ENCODE measurements at places on chromosomes 2 and 18. TPM values are rescaled to one million over a fixed set of nuclear protein-coding genes. Genes with fewer than 3 reads are reported as not detected.

DNA sequence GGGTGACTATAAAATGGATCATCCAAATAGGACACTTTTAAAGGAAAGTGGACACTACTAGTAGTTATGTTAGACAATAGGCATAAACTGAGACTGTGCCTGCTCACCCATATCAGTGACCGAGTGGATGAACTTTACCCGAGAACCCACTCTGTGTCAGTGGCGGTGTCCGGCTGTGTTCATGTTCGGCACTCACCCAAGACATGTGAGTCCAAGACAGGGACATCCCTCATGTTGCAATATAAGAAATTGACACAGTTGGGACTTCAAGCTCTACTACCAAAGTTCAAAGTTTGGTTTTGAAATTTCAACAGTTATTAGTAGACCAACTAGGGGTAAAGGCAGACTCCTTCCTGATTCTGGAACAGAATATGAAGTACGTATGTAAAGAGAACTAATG lies 326.3 kb upstream of the TNP1 start:
- DNase-seq = no peak

Gene PAX8
- total RNA-seq = not detected

Gene CXCR1
- not detected for total RNA-seq

DNA sequence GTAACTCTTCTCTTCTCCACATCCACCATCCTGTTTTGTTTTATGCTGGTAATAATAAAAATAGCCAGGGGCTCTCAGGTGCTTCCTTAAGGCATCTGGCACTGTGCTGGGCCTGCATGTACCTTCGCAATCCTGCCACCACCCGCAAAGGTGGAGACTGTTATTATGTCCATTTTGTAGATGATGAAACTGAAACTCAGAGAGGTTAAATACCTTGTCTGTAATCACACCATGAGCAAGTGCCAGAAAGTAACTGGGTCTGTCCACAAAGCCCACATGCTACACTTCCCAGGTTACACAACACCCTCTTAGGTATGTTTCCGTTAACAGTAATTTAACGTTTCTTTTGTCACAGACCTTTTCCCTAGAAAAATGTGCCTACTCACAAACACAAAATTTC lies 27.0 kb downstream of the NRP2 start:
- no peak for DNase-seq

- no peak for DNase-seq
Observed at GRCh38 chr2:54634021-54634420, 89.4 kb upstream of the EML6 start.

GRCh38 chr2:60649721-60650120 lies 96.3 kb upstream of the BCL11A start:
- DNase-seq = no peak

Gene IL36B
- total RNA-seq = not detected

- DNase-seq = no peak
Observed at GRCh38 chr18:74529378-74529777, 4.9 kb upstream of the CNDP1 start.

Gene FLACC1
- total RNA-seq = 3.7 TPM

GRCh38 chr2:160417745-160418397 lies 75.7 kb downstream of the RBMS1 start:
- no peak for DNase-seq

Gene PAIP2B
- 17.3 TPM for total RNA-seq

- DNase-seq = peak; percentile 5
Observed at GRCh38 chr2:67108231-67108630, 288.9 kb upstream of the ETAA1 start.

DNA sequence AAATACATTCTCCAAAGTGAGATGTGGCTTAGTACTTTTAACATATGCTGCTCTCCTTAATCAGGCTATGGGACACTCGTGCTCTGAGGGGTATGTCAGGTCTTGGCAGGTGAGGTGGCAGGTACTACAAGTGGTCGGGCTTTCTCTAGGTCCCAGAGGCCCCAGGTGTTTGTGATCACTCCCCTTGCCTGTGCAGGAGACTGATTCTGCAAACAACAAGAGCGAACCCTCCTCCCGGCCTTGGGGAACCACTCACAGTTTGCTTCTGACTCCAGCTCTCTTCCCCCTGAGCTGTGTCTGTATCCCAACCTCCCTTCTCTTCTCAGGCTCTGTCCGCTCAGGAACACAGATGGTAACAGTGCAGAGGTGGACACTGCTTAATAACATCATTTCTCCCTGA lies 48.1 kb downstream of the ATOH8 start:
- no peak for DNase-seq

DNA sequence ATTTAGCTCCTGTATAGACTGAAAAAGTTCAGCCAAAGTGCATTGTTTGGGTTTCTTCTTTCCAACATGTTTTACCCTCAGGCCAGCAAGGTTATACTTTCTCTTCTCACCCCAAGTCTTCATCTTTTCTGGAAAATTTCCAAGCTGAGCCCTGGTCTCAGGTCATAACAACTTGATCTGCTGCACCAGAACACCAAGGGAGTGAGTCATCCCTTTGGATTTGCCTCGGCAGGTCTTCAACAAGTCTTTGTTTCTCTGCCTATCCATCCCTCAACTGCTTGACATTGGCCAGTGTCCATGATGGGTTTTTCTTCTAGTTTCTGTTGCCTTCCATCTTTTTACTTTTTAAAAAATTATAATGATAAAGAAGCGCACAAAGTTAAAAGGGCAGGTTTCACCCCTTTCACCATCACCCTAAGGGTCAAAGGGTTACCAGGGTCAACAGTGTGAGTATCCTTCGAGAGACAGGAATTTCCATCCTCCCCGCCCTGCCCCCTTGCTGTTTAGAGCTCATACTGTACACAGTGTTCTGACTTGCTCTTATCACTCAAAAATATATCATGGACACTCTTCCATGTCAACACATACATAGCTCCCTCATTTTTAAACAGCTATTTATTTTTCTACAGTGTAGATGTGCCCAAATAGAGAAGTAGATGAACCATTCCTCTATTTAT lies 5.7 kb upstream of the SPATS2L start:
- no peak for DNase-seq

- no peak for DNase-seq
Observed at GRCh38 chr2:141522048-141522447, 608.8 kb downstream of the LRP1B start.

Gene MAP3K19
- 3.1 TPM for total RNA-seq

GRCh38 chr2:212956665-212957607 lies 194.5 kb downstream of the IKZF2 start:
- DNase-seq = no peak

GRCh38 chr2:192347542-192347941 lies 152.8 kb upstream of the TMEFF2 start:
- no peak for DNase-seq

Gene STON1
- 11.4 TPM for total RNA-seq

GRCh38 chr18:66210875-66211274 lies 393.0 kb downstream of the CDH19 start:
- no peak for DNase-seq

- no peak for DNase-seq
Observed at GRCh38 chr2:234137400-234138014, 87.0 kb downstream of the SPP2 start.

Gene GPR155
- total RNA-seq = 13.5 TPM

Gene SEH1L
- total RNA-seq = 26.6 TPM

DNA sequence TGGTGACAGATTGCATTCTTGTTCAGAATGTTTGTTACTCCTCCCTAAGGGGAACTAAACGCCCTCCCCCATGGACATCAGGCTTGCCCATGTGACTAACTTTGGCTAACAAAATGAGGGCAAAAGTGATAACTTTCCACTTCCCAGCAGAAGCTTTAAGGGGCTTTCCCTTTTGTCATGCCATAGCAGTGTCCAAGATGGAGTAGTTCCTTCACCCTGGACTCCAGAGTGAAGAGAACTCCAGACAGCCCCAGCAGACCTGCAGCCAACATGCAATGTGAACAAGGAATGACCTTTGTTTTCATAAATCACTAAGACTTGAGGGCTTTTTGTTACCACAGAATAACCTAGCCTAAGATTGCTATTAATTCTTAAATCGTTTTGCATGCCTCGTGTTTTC lies 163.5 kb downstream of the ZEB2 start:
- no peak for DNase-seq

DNA sequence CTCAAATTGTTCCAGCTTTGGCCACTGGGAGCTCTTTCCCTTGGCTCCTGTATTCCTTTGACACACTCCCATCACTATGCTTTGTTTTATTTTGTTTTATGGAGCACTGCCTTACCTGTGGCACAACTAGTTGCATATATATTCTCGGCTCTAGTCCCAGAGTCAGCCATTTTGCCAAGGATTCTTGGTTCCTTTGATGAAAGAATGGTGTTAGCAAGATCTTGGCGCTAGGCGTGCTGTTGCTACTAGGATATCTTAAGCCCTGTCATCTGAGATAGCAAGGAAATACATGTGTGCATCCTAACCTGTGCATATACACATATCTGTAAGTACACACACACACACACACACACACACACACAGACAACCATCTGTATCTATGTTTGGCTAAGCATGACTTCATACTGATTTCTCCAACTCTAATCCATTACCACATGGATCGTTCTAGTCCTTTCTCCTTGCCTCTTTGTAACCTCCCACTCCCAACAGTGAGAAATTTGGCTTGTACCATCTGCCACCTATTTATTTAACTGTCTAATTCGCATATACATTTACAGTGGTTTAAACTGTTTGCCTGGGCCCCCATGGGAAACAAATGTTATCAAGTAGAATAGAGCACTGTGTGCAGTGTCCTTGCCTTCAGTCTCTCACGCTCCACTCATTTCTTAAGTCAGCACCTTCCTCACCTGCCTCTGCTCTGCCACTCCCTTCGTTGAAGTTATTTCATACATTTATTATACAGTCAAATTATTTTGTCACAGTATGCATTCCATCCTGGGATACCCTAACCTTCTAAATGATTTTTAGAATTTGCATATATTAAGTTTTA lies 137.5 kb upstream of the MAP3K20 start:
- DNase-seq = no peak

- DNase-seq = no peak
Observed at GRCh38 chr2:43158259-43158880, 68.0 kb downstream of the ZFP36L2 start.

DNA sequence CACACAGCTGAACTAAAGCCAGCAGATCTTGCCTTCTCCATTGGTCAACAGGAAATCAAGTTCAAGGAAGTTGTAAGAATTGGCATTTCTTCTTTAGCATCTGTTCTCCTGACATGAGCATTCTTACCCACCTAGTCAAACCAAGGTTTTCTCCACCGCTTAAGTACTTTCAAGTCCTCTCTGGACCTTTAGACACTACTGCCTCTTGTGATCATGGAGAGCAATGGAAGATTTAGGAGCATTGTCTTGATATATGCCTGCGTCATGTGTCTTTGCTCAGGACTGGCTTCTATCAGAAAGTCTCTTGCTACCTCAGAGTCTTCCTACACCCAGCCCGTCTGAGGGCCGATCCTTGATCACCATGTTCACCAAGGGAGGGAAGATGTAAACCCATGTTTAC lies 262.2 kb downstream of the PHLPP1 start:
- DNase-seq = no peak

DNA sequence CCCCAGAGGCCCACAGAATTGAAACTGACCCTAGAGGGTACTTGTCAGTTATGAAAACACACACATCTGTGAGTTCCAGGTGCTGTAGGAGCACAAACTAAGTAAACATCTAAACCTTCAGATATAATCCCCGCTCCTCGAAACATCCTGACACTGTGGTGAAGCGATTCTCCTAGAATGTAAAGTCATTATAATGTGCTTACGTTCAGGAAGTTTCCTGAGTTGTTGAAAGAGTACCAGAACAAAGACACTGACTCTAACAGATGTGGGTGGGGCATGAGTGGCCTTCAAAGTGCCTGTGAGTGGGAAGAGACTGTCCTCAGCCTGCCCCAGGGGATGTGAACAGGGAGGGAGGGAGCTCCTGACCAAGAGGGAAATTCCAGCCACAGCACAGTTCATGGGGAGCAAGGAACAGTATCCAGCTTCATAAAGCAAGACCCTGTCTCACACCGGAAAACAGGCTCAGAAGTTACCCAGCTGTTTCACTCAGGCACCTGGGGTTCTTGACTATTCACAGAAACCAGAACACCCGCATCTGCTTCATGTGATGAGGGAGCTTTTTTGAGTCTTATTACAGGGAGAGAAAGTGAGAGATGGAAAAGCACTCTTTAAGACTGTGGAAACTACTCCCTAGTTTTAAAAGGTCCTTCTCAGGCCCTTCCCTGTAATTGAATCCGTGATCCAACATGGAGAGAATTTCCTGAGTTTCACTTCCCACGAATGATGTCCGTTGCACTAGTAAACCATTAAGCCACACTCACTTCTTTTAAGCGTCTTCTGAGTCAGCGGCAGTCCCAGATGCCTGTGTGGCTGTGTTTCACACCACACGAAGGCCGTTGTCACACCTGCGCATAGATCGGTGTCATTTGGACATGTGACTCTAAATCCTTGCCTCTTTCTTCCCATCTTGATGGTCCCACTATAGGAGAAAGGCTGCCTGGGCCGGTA lies 88.6 kb upstream of the EML6 start:
- no peak for DNase-seq

DNA sequence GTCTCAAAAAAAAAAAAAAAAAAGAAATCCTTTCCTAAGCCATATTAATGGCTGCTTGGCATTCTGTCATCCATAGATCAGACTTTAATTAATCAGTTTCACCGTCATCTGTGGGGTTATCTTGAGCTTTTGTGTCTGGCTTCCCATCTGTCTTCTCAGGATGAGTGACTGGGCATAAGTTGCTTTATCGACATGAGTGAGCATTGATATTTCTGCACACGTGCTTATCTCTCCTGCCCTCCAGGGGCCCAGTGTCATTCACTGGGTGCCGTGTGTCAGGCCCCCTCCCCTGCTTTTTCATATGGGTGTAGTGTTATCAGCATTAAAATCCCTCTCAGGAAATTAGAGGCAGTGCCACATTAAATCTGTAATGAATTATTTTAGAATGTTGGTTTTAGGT lies 65.6 kb downstream of the SH3BP4 start:
- DNase-seq = no peak

Gene MALL
- total RNA-seq = 2.4 TPM

DNA sequence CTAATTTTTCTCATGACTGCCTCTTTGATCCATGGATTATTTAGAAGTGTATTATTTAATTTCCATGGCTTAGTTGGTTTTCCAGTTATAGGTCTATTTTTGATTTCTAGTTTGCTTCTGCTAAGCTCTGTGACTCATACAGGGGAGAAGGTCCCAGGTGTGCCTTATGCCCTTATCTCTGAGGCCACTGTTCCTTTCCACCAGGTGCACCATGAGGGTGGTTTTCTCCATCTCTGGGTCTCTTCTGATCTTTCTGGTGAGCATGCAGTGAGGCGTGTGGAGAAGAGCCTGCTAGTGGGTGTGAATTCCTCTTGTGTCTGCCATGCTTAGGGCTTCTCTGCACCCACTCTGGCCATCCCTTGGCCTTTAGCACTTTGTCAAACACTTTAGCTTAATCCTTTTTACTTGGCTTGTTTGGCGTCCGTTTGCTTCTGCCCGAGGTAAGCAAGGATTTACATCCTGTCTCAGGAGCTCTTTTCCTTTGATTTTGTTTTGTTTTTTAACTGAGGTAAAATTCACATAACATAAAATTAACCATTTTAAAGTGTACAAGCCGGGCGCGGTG lies 129.8 kb upstream of the ARL4C start:
- DNase-seq = no peak

GRCh38 chr2:225889452-225889851 lies 489.9 kb downstream of the NYAP2 start:
- peak; percentile 46 for DNase-seq

Gene CXCR4
- 110 TPM for total RNA-seq
